ENCODE measurements at places on chromosomes 12 and 14.

- no peaks in the 10 kb centered on the region for H3K4me1 ChIP-seq
- no peak for DNase-seq
- H3K27ac ChIP-seq = no peak overlapping the region
- H3K36me3 ChIP-seq = no peaks in the 10 kb centered on the region
- H3K4me3 ChIP-seq = no peak overlapping the region
- no peaks in the 10 kb centered on the region for H3K27me3 ChIP-seq
These were observed 728.5 kb downstream of the FSCB start for GRCh38 chr14:43778570-43778936.

DNA sequence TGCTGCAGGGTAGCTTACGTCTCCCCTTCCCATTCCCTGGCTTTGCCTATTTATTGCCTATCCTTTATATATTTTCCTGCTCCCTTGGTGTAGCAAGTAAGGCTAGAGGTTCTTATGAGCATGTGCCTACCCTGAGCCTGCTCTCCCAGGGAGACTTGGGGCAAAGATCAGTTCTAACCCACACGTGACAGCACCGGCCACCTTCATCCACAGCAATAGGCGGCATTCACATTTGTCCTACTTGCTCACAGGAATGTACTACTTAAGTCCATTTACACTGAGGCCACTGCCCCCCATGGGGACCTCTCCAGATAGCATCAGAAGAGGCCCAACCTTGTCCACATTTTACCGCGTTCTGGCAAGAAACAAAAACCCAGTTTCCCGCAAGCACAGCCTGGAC lies 8.7 kb downstream of the GPR68 start:
- H3K27me3 ChIP-seq = no peaks in the 10 kb centered on the region
- no peaks in the 10 kb centered on the region for H3K36me3 ChIP-seq
- H3K4me1 ChIP-seq = no peaks in the 10 kb centered on the region
- DNase-seq = no peak

- H3K27me3 ChIP-seq = no peaks in the 10 kb centered on the region
- H3K36me3 ChIP-seq = peaks cover 26% of the 10 kb centered on the region
These were observed 77.9 kb downstream of the SPATA7 start for GRCh38 chr14:88463318-88463717.

- no peak overlapping the region for H3K27ac ChIP-seq
These were observed 15.6 kb downstream of the HIP1R start for GRCh38 chr12:122850695-122851350.

- no peak overlapping the region for H3K27ac ChIP-seq
- DNase-seq = no peak
- no peaks in the 10 kb centered on the region for H3K27me3 ChIP-seq
- no peaks in the 10 kb centered on the region for H3K36me3 ChIP-seq
These were observed 266.3 kb downstream of the AACS start for GRCh38 chr12:125331342-125332052.

DNA sequence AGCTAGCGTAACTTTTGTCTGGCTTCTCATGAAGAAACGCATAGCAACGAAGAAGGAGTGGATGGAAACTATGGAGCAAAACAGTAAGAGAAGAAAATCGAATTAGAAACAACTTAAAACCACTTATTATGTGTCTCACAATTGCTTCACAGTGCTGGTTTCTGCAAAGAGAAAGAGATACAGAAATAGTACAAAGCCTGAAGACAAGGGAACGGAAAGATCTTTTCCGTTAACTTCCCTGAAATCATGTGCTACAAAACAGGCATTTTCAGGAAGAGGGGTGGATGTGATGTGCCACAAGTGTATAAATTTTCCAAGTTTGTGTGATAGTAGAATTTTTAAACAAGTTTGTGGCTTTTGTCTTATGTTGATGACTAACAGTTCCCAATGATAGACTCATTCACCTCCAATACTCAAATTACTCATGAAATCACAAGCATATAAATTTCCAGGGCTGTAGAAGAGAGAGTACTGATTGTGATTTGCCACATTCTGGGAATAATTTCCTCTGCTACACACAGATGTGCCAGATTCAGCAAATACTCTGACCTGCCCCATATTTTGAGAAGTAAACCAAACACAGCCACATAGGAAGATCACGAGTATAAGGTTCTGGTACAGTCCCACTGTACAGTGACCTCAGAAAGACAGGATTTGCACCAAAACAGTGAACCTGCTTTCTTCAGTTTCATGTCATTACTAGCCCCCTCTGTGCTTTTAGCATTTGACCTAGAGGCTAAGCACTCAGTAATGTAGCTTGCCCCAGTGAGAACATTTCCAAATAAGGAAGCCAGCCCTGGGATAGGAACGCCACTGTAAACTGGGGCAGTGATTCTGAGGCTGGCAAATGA lies 41.4 kb upstream of the PPFIA2 start:
- peaks cover 24% of the 10 kb centered on the region for H3K4me1 ChIP-seq
- no peaks in the 10 kb centered on the region for H3K27me3 ChIP-seq
- DNase-seq = peak; percentile 42
- H3K36me3 ChIP-seq = no peaks in the 10 kb centered on the region
- H3K27ac ChIP-seq = peak overlapping the region; percentile 90
